ENCODE measurements at places on chromosomes 5 and 9.

GRCh38 chr9:70789086-70789485 lies 332.3 kb downstream of the TRPM3 start:
- DNase-seq, result no peak

GRCh38 chr5:178675922-178676321 lies 49.1 kb upstream of the CLK4 start:
- DNase-seq, result no peak

- no peak for DNase-seq
These were observed 256.8 kb upstream of the RPS23 start for GRCh38 chr5:82534986-82535385.

GRCh38 chr5:58317009-58317408 lies 142.9 kb downstream of the PLK2 start:
- no peak for DNase-seq

- DNase-seq, result no peak
These were observed 32.4 kb upstream of the CTNNA1 start for GRCh38 chr5:138720840-138721239.

GRCh38 chr9:97299809-97300414 lies 7.5 kb upstream of the CCDC180 start:
- no peak for DNase-seq

GRCh38 chr9:133803028-133803585 lies 65.0 kb upstream of the SARDH start:
- DNase-seq, result no peak

- DNase-seq, result peak; percentile 74
These were observed 339.5 kb upstream of the RFX3 start for GRCh38 chr9:3865141-3865772.

DNA sequence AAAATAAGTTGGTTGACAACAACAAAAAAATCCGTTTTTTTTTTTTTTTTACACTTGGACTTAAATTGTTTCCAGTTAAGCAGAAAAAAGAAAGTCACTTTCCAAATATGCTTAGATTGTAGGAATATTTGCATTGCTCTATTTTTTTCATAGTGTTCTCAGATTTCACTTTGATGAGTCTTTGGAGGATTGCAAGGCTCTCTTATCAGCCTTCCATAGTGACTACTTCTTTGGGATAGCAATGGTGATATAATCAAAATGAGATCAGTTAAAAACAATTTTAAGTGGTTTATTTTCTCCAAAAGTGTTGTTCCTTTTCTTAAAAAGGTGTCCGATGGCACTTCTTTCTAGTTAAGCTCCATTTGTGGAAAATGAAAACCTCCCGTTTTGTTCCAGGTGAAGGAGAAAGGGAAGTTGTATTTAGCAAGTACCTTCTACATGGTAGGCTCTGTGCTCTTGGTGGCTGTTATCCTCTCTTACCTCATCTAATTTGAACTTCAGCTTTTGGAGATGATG lies 3.9 kb downstream of the RASGRF2 start:
- DNase-seq, result no peak

GRCh38 chr9:129109952-129110739 lies 447 bp downstream of the CRAT start:
- peak; percentile 14 for DNase-seq

- DNase-seq, result no peak
These were observed 8.5 kb downstream of the HK3 start for GRCh38 chr5:176890455-176891330.

DNA sequence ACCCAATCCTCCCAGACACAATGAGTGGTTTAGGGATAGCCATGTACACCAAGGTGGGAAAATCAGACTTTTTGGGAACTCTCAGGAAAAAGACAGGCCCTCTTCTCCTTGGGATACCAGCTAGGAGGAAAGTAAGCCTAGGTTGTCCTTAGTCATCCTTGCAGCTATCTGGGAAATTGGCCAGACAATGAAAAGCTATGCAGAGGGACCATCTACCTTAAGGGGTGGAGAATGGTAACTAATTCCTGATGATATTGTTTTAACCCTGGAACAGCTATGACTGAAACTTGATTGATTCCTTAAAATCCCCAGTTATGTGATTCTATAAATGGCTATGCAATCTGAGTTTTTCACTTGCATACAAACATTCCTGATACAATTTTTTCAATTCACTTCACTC lies 88.9 kb upstream of the BNC2 start:
- DNase-seq, result no peak

- DNase-seq, result no peak
These were observed 74.5 kb downstream of the XRCC4 start for GRCh38 chr5:83151821-83152220.

DNA sequence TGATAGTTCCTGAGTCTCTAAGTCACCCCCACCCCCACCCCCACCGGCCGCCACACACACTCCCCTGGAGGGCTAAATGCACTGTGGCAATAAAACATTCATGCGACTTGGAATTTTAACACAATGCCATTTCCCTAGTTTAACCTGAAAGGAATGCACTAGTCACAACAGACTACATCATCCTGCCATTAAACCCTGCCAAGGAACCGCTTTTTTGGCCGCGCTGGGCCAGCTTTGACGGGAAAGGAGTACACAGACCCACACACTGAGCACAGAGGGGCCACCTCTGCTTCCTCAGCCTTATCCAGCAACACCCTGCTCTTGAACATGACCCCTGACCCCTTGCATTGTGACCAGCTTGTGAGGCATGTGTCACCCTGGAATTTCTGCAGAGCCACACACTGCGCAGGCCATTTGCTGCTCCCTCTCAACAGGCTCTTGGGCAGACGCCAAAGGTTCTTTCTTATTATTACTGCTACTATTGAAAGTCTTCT lies 165.3 kb downstream of the BNC2 start:
- DNase-seq, result no peak

GRCh38 chr9:136051837-136052471 lies 43.1 kb downstream of the NACC2 start:
- peak; percentile 78 for DNase-seq

GRCh38 chr5:6829150-6829784 lies 116.0 kb downstream of the TENT4A start:
- DNase-seq, result peak; percentile 84

DNA sequence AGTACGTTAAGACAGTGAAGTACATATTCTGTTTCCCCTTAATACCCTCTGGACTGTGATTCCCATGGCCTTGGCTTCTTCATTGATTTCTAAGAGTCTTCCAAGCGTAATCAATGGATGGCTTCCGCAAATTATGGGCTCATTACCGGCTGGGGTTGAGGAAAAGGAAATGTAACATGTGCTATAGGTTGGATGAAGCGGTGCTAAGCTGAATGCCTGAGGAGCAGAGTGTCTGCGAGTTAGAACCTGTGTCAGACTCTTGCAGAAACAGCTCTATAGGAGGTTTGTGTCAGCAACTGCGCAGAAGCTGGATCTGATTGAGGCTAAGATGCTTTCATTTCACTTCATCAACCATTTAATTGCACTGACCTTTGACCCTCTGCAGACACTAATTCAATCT lies 114.3 kb upstream of the CDH18 start:
- no peak for DNase-seq

DNA sequence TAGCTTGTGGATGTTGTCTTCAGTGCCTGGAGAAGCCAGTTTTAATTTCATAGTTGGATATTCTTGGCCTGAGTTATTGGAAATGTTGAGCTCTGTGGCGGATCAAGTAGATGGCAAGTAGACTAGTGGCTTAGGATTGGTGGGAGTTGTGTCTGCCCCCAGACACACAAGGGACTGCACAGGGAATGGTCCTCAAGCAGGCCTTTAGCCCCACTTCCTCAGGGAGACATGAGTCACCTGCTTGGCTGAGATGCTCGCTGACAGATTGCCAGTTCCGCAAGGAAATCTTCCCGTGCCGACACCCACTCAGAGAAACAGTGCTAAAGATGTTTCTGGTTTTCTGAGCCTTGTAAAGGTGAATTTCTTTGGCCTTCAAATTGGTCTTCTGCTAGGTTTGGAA lies 18.8 kb upstream of the CATSPER3 start:
- peak; percentile 19 for DNase-seq

GRCh38 chr9:79127661-79128060 lies 444.1 kb upstream of the TLE4 start:
- DNase-seq, result no peak

Data from suppressor macrophage treated with lipopolysaccharide for 4 hours (primary cell).